Activated naive CD4-positive, alpha-beta T cell treated with anti-CD3 and anti-CD28 coated beads for 36 hours (primary cell): ENCODE measurements at places on chromosomes 3 and 15.

DNA sequence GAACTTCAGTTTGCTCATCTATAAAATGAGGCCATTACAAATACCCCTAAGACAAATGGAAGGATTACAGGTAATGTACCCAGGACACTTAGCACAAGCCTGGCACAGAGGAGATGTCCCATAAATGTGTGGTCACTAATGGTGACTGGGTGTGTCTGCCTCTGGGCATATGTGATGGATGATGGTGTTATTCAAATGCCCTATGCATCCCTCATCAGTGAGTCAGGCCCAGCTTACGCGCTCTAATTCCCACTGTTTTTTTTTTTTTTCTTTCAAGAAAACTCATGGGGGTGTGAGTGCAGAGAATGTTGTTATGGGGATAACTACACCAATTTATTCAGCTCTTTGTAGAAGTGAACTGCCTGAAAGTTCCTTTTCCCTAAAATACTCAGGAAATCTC is 23.6 kb upstream of the KIF23 start:
- no peak for DNase-seq

- DNase-seq, result no peak
Observed at GRCh38 chr3:155989536-155989935, 119.1 kb downstream of the GMPS start.

DNA sequence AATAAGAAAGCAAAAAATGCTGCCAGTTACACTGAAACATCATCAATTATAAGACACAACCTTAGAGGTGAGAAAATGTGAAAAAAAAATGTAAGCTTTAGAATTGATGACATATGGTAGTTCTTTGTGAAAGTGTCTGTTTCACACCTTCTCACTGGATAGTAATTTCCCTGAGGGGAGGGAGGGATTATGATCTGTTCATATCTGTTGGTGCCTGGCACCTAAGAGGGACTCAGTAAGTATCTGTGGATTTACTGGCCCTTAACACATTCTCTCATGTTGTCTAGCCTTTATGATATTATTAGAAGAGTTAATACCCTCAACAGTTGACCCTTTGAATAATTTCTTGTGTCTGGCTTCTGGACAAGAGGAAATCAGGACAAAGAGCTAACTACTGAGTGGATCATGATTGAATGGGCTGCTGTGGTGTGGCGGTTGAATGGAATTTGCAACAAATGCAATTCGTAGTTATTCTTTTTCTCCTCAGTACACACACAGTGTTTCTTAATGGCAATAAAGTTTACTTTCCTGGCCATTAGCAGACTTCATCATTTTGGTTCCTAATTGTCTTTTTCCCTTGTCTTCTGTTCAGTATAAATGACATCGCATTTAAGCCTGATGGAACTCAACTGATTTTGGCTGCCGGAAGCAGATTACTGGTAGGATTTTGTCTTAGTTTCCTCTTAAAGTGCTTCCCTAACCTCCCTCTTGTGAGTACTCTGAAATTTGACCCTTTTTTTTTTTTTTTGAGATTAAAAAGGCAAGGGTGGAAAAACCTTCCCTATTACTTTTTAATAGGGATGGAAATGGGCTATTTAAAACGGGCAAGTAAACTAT is 9.5 kb downstream of the IFT122 start:
- no peak for DNase-seq

DNA sequence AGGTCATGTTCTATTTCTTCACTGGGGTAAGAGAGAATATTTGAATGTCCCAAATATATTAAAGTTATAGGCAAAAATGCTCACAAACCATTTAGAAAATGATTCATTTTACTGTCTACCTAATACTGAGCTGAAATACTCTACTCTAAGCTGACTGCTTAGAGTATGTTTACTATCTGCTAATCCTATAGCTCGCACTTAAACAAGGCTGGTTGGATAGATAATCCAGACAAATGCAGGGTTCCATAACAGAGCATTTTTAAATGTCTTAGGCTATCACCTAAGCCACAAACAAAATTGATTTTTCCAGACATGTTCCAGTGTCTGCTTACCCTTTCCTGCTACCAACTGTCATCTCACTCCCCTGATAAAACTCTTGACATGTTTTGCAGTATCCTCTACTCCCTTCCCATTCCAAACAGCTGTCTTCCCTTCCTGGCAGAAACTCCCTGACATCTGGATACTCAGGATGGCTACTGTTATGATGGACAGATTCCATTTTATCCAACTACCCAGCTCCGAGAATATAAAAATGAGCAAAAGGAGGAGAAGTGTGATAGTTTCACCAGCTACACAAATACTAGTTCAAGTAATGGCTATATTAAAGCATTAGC is 1034.7 kb downstream of the FHIT start:
- no peak for DNase-seq

- no peak for DNase-seq
Observed at GRCh38 chr3:17179381-17180205, 294.8 kb downstream of the PLCL2 start.

GRCh38 chr3:141729240-141729639 is 8.9 kb upstream of the RNF7 start:
- DNase-seq, result no peak

DNA sequence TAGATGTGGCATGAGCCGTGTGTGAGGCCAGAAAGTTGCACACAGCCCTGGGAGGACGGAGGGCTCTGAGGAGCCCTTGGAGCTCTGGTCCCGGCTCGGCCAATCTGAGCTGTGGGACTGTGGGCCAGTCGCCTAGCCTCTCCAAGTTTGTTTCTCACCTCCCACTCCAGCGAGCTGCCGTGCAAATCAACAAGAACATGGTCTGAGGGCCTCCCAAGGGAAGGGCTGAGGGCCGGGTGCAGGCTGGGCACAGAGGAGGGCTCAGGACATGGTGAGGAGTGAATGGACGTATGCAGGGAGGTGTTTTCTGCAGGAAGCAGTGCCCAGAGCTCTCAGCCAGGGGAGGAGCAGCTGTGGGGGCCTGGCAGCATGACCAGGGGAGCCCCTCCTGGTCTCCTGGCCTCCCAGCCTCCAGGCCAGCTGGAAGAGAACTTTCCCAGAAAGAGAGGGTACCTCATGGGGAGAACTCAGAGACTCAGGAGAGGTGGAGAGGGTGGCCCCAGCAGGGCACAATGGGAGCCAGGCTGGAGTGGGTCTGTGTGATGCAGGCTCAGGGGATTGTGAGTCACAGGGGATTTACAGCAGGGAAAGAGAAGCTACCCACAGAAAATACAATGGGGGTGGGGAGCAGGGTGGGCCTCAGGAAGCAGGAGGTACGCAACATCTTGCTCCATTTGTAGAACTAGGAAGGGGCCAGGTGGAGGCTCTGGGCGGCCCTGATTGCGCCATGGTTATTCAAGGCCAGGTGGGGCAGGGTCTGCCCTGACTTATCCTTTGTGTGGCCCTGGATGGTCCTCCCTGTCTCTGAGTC is 24.8 kb downstream of the PSTPIP1 start:
- DNase-seq, result peak; percentile 80

DNA sequence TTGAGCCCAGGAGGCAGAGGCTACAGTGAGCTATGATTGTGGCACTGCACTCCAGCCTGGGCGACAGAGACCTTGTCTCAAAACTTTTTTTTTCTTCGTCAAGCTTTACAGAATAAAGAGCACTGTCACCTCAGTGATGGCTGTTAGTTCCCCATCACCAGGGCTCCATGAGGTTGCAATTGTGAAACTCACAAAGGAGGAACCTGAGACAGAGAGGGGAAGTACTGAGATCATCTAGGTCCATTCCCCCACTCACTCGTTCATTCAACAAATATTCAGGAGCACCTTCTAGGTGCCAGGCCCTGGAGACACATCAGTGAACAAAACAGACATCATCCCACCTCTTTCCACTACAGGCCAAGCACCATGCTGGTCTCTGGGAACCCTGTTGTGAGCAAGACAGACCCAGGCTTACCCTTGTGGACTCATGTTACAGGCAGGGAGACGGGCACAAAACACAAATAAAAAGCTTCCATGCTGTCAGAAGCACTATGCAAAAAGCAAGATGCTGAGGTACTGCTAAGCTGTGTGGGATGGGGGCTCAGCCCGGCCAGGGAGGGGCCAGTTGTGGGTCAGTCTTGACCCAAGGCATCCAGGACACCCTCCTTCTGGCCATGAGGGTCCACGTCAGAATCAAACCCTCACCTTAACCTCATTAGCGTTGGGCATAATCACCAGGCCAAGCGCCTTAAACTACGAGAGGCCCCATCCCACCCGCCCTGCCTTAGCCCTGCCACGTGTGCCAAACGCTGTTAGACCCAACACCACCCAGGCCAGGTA is 2.1 kb upstream of the RHO start:
- DNase-seq, result no peak
